Left ventricle myocardium superior (tissue), 1 donor: ENCODE measurements at places on chromosomes 6 and 20. TPM values are rescaled to one million over a fixed set of nuclear protein-coding genes. Genes with fewer than 3 reads are reported as not detected.
A peak's percentile ranks its signal among the peaks of the same experiment; 100 is the strongest.

Gene MYL9
- total RNA-seq = 1,967 TPM

Gene LRP11
- 21.5 TPM for total RNA-seq

Gene NHLRC1
- total RNA-seq = 1.3 TPM

GRCh38 chr6:110902091-110902490 lies 27.5 kb downstream of the AMD1 start:
- no peak for DNase-seq

GRCh38 chr20:59044295-59044694 lies 1.7 kb upstream of the PRELID3B start:
- DNase-seq = no peak

- peak; percentile 6 for DNase-seq
These were observed 16.0 kb downstream of the BCAS4 start for GRCh38 chr20:50810842-50811241.

DNA sequence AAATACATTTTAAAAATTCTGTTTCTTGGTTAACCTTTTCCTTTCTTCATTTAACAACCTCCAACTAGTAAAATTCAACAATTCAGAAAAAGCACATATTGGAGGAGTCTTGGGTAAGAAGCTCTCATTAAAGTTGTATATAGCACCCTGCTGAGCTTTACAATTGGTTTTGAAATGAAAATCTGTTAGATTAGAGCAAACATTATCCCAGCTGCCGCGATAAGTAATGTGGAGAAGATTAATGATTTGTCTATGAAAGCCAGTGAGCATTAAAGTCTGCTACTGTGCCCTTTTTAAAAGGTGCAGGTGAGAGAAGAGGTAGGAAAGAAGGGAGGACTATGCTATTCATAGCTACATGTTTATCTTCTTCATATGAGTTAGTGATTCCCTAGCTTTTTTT lies 201.5 kb downstream of the ZFAND3 start:
- DNase-seq = no peak

DNA sequence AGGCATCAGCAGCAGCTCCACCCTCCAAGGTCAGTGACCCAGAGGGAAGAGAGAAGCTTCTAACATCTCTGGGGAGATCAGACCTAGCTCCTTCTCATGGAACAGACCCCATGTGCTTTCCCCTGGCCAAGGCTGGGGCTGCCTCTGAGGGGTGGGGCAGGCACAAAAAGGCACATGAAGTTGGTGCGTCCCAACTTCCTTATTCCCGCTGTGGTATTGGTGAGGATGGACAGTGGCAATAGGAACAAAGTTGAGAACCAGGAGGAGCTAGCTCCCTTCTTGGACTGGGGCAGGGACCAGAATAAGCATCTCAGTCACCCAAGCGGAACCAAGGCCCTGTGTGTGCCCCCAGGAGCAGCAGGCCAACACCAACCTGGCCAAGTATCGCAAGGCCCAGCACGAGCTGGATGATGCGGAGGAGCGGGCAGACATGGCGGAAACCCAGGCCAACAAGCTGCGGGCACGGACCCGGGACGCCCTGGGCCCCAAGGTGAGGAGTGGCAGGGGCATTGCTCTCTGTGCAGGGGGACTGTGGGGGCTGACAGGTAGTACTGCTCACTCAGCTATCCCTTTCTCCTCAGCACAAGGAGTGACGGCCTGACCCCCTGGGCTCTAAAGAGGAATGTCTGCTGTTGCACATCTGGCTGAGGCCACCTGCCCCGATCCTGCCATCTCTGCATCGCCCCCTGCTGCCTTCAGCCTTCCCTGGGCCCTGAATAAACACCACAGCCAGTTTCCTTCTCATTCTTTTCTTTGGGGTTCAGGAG lies 46.1 kb downstream of the MYH7B start:
- DNase-seq = peak; percentile 31

DNA sequence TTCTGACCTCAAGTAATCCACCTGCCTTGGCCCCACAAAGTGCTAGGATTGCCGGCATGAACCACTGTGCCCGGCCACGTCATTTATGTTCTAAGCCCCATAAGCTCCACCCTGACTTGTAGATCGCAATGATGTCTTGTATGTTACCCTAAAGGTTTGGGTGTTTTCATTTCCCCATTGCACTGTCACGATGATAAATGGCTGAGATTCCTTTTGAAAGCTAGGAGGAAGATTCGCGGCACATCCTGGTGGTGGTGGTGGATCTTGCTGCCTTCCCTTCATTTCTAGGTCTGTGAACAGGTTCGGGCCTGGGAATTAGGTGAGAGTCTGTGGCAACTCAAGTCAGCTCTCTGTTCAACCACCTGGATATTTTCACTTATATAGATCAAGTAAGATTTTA lies 28.3 kb downstream of the MUC22 start:
- no peak for DNase-seq

- no peak for DNase-seq
These were observed 12.5 kb downstream of the NOX3 start for GRCh38 chr6:155443168-155443567.

DNA sequence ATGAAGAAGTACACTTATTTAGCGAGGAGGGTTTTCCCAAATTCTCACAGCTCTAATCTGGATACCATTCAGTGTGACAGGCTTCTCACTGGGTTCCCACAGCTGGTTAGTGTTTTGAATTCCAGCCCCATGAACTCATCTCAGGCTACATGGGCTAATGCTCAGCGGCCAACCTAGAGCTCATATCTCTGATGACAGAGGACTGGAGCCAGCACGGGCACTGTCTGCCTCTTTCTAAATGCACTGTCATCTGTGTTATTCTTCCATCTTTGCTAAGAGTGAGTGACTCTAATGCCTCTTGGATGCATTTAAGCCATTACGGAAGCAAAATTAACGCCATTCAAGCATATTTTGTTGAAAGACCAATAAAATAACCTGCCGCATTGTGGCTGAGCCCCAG lies 308.9 kb upstream of the JAG1 start:
- peak; percentile 78 for DNase-seq
